Activated CD4-positive, alpha-beta memory T cell treated with anti-CD3 and anti-CD28 coated beads, Interleukin-2, amount 10 ng/mL, durations not matched to agents 7 days and 5 days (primary cell): ENCODE measurements at places on chromosomes 11 and 22.

- no peak for DNase-seq
Measured at GRCh38 chr11:4454021-4454420, 4.9 kb downstream of the OR52K2 start.

DNA sequence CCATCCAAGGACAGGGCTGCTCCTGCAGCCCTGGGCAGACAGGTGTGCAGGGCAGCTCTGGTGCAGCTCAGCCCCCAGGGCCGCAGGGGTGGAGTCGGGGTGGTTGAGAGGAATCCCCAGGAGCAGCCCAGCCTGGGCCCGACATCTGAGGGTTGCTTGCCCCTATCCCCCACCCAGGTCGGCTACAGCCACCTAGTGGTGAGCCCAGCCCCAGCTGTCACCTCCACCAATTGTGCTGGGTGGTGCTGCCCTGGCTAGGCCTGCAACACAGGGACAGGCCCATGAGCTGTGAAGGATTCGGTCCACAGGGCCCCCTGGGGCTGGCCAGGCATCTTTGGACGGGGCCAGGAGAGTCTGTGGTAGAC lies 29.6 kb downstream of the RTN4R start:
- peak; percentile 70 for DNase-seq

- no peak for DNase-seq
Measured at GRCh38 chr11:20712912-20713311, 43.5 kb downstream of the NELL1 start.

- peak; percentile 32 for DNase-seq
Measured at GRCh38 chr22:24985826-24986214, 33.3 kb downstream of the KIAA1671 start.

DNA sequence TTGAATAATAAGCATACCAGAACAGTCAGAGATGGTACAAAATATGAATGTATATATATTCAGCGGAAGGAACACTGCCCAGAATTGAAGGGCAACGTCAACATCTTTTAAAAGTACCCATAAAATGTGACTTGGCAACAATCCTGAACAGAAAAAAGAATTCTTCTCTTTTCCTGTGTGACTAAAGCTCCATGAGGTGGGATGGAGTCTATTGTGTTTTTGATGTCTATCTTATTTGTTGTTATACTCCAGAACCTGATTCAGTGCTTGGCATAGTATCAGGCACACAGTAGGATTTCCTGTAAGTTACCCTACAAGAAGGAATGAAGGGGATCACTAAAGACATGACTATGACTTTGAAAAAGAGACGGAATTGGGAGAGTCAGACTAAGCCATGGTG lies 10.3 kb downstream of the LDLRAD3 start:
- DNase-seq = no peak

GRCh38 chr11:102780491-102780918 lies at the start of gene MMP10:
TSS of gene MMP10 (minus strand) at chr11:102780628. CDS start at chr11:102780591, 37 bp downstream.
- DNase-seq = no peak

GRCh38 chr11:116065986-116066385 lies 561.8 kb upstream of the CADM1 start:
- DNase-seq = no peak

DNA sequence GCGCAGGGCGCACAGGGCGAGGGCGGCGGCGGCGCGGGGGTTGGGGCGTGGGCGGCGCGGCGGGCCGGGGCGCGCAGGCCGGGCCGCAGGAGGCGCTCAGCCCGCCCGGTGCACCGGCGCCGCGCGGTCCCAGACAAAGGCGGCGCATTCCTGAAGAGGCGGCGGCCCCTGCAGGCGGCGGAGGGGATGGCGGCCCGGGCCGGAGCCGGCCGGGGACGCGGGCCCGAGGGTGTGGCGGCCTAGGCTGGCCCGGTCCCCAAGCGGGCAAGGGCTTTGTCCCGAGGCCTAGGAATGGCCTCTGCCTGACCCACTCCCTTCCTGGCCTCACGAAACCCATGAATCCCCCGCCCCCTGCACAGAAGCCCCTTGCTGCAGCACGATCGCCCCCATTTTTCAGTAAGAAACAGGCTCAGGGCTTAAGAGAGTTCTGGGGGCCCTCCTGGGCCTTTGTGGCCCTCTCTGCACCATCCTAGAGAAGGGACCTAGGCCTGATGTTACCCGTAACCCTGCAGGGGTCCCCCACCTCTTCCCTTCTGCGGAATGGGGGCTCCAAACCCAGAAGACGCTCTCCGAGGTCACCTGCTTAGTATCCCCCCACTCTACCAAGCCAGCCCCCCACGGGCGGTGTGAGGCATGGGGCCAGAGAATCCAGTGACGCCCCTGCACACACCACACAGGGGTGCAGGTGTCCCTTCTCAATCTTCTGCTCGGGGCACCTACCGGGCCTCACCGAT lies at the start of gene RTN4R:
Gene RTN4R (minus strand): TSS at position 40 of the 734 bp plus-strand sequence. CDS start 226 bp downstream, outside the sequence.
- DNase-seq = peak; percentile 64

DNA sequence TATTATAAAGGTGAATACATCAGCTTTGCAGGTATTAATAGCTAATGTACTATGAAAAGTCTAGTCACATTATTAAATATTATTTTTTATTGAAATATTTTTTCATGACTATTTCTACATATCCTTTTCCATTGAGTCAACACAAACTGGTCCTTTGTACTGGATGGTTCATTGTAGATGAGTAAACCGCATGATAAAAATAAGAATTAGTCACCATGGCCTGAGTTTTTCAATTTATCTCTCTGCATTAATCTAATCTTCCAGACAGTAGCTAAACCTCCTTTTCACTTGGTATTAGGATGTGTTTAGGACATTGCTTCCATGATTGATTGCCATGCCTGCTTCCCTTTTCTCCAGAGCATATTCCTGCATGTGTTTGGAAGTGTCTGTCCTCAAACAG lies 439.4 kb upstream of the ARHGAP42 start:
- DNase-seq = no peak

- DNase-seq = no peak
Measured at GRCh38 chr11:25758145-25758661, 573.7 kb upstream of the ANO3 start.

- DNase-seq = no peak
Measured at GRCh38 chr11:94782446-94782845, 14.3 kb downstream of the AMOTL1 start.

- no peak for DNase-seq
Measured at GRCh38 chr11:31720225-31720624, 90.9 kb downstream of the PAX6 start.

DNA sequence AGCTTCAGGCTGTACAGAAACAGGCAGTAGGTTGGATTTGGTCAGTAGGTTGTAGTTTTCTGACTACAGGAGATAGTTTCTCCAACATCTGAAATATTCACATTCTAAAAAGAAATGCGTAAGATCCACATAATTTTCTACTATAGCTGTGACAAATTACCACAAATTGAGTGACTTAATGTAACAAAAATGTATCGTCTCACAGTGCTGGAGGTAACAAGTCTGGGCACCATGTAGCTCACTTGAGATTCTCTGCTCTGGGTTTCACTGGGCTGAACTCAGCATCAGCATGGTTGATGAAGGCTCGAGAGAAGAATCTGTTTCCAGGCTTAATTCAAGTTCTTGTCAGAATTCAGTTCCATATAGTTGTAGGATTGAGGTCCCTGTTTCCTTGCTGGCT lies 350.9 kb upstream of the CCDC179 start:
- DNase-seq = no peak

DNA sequence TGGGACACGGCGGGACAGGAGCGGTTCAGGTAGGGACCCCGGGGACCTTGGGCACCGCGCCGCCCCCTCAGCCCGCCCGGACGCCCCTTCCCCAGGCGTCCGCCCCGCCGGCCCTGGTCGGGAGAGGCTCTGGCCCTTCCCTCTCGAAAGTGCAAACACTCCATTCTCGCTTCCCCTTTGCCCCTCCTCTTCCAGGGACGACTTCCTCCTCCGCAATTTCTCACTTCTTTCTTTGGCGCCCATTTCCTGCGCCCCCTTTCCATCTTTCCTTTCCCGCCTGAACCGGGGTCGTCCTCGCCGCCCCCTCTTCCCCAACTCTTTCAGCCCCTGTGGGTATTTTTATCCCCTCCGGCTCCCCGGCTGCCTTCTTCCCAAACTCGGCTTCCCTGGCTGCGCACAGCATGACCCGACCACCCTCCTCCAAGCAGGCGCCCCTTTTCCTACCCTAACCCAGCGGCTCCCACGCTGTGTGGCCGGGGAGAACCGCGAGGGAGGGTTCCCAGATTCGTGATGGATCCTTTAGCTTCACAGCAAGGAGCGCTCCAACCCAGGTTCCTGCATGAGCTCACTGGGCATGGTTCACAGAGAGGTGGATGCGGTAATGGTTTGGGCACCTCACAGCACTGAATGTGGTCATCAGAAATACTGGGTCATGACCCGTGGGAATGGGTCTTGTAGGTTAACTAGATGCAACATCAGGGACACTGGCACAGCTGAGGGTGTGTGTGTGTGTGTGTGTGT lies 689 bp downstream of the RAB39A start:
- DNase-seq = no peak

DNA sequence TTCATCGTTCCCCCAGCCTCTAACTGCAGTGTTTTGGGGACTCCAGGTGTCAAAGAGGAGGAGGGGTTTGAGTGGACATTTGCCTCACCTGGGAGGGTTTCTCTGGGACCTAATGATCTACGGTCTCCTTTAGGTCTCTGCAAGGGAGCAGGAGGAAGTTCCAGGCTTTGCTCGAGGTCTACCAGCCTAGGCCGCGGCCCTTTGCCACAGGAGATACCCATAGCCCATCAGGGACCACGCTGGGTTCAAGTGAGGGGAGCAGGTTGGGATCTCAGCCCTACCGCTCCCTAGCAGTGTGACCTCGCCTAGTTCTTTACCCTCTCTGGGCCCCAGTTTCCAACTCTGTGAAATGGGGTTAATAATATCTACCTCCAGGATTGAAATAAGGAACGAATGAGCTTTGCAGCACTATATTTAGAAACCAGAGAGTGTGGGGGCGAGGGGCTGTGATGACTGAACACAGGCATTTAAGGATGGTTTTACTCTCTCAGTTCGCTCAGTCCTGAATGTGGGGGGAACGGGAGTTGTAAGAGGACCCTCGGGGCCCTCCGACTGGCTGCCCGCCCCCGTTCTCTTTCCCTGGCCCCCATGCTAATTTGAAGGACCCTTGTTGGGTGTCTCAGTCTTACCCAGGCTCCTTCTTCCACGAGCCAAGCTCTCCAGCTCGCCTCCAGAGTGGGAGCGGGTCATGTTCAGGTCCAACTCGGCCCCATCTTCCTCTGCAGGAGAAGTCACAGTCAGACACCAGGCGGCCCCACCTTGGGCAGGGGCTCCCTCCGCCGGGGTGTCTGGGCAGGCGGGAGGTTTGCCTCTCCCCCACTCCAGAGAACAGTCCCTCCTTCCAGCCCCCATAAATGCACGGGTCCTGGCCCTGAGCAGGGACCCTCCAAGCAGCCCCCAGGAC lies 11.7 kb downstream of the PDGFB start:
- no peak for DNase-seq

- DNase-seq = no peak
Measured at GRCh38 chr11:36763187-36763586, 165.2 kb upstream of the RAG2 start.

DNA sequence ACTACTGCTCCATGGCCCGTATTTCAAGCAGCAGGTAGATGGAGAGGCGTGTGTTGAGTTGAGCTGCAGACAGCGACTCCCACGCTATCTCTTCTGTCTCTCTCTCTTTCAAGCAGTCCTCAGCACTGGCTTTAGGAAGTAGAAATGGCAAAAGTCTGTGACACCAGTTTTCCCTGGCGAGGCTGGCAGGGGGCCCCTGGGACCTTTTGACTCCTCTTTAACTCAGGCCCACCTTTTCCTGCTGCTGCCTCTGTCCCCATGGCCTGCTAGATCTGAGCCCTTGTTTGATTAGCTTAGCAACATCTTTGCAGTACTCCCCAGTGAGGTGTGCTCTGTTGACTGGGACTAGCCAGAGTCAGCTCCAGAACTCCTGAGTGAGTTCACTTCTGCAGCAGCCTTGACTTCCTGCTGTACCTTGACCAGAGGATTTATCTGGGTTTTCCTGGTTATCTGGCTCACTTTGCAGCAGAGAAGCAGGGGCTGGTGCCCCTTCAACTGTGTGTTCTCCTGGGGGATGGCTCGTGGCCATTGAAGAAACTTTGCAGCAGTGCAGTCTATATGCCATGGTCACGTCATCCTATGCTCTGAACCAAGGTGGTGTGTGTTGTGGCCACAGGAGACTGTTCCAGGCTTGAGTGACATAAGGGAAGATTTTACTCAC lies 183.9 kb downstream of the DBX1 start:
- DNase-seq = no peak

DNA sequence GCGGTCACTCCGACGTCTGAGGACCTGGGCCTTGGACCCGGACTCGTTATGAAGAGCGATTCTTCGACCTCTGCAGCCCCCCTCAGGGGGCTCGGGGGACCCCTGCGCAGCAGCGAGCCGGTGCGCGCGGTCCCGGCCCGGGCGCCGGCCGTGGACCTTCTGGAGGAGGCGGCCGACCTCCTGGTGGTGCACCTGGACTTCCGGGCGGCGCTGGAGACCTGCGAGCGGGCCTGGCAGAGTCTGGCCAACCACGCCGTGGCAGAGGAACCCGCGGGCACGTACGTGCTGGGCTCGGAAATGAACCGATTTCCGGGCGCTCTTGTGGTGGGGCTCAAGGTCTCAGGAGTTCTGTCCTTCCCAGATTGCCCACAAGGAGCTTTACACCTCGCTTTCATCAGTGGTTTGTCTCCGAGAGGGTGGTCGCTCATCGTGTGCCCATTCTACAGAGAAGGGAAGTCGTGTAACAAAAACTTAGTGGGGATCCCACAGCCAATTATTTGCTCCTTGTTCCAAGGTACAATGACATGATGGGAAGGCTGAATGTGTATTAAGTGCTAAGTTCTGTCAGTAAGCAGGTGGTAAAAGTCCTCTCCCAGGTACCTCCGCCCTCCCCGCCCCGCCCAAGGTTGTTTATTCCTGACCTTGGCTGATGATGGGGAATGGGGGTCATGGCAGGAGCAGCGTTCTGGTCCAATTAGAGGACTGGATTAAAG lies 695 bp downstream of the PEX26 start:
- DNase-seq = peak; percentile 64

GRCh38 chr22:33821290-33821689 lies 99.0 kb downstream of the LARGE1 start:
- DNase-seq = no peak

DNA sequence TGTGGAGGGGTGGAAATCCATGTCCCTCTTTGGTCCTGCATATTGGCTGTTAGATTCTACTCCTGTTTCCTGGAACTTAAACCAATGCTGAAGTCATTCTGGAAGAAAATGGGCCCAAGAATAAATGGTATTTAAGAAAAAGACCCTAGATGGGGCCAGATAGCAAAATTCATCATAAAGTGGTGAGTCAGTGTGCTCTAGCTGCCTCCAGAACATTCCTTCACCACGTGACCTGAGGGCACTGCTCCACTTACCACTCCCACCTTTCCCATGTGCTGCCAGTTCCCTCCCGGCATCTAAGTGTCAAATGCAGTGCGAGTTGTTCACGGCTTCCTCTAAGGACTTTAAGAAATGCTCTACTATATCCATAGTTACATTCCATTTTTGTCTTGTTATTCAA lies 30.9 kb upstream of the NAP1L4 start:
- DNase-seq = no peak
